ENCODE measurements at places on chromosomes 4 and X. TPM values are rescaled to one million over a fixed set of nuclear protein-coding genes. Genes with fewer than 3 reads are reported as not detected.
A peak's percentile ranks its signal among the peaks of the same experiment; 100 is the strongest.

DNA sequence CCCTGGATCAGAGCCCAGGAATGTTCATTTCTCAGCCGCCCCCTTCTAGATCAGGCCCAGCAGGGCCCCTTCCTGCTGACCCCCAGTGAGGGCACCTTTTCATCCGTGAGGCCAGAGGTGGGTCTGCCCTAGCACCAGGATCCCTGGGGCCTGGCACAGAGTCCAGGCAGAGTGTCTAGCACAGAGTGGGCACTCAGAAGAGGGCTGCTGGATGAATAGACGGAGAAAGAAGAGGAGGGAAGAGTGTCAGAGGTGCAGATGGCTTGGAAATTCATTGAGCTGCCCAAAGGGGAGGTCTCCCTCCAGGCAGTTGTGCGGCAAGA is 106.5 kb downstream of the CPZ start:
- no peak for DNase-seq

DNA sequence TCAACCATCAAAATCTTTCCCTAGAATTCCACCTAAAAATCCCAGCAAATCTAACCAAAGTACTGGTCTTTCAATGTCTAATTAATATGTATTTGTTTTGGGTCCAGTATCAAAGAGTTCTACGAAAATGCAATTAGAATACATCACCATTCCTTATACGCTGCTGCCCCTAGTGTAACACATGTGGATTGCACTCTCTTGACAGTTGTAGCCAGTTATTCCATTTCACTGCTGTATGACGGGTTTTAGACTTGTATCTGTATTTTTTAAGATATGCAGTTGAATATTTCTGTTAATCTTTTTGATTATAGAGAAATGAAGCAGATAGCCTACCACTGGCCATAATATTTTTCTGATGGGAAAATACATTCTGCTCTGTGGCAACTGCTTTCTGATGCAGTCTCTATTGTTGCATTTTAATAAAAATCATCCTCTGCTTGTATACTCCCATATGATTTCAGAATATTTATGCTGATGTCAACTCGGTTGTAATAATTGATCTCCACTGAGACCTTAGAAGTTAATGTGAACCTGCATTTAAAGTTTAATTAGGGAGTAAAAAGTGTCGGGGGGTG is 17.1 kb upstream of the PAGE2B start:
- DNase-seq = peak; percentile 7

DNA sequence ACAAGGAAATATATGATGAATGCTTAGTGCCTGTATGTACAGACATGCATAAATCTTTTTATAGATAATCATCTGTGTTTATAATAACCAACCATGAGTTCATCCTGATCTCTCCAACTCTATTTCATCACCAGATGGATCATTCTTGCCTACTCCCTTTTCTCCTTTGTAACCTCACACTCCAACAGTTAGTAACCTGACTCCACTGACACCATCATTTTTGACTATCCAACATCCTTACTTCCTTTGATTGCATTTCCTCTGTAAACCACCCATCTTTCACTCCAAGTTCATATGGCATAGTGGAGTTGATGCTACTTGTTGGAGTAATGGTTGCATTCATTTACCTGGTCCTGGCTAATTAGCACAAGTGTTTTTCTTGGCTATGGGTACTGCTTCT is 170.6 kb downstream of the ZNF330 start:
- no peak for DNase-seq

DNA sequence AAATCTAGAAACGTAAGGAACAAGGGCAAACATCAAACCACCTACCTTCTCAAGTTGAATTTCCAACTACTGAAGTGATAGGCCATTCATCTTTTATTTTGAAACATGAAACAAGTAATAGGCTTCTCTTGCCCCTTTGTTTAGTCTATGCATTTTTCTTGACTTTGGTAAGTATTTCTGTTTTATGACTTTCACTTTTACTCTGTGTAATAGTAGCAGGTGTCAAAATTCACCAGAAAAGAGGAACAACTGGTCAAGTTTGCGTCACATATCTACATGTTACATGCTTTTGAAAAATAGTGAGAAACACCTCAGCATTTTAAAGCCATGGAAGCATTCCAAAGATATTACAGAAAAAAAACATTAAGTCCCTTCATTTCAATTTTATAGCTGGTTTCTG is 157.1 kb upstream of the FTHL17 start:
- no peak for DNase-seq

DNA sequence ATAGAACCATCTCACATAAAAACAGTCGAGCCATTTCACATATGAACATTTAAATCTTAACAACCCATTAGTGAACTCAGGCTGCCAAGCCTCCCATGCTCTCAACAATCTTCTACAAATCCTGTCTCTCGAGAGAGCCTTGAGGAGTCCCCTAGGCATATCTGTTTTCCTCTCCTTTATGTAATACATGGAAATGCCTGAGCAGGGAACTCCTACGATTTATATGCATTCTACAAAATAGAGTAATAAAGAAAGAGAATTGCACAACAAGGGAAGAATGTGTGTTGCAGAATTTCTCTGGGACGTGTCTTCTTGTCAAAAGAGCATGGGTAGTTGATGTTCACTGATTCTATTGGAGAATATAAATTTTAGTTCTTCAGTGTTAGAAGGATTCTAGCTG is 101.8 kb upstream of the VCX2 start:
- no peak for DNase-seq

TIGD4 gene
- 0.15 TPM for polyA plus RNA-seq

DNA sequence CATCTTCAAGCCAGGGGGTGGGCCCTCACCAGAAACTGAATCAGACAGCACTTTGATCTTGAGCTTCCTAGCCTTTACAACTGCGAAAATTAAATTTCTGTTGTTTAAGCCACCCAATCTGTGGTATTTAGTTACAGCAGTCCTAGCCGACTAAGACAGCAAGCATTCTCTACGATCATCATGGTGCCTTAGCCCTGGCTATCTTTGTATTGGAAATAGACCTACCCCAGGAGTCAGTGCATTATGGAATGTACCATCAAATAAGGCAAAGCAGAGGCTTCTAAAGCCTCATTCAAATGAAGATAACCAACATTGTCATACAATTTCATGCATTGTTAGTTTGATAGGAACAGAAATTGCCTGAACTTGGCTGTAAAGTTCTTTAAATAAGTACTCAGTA is 75.0 kb downstream of the PARM1 start:
- DNase-seq = no peak

GRCh38 chr4:26058537-26058936 is 144.5 kb downstream of the SMIM20 start:
- no peak for DNase-seq

GRCh38 chr4:71538528-71538927 is 199.7 kb downstream of the SLC4A4 start:
- no peak for DNase-seq

GRCh38 chrX:84721416-84721815 is 219.2 kb upstream of the HDX start:
- no peak for DNase-seq

HMGN5 gene
- 0.31 TPM for polyA plus RNA-seq

AADAT gene
- polyA plus RNA-seq = 9.1 TPM

GRCh38 chr4:65599340-65599739 is 70.9 kb downstream of the EPHA5 start:
- DNase-seq = no peak

GRCh38 chrX:20378233-20378920 is 111.7 kb upstream of the RPS6KA3 start:
- no peak for DNase-seq

DNA sequence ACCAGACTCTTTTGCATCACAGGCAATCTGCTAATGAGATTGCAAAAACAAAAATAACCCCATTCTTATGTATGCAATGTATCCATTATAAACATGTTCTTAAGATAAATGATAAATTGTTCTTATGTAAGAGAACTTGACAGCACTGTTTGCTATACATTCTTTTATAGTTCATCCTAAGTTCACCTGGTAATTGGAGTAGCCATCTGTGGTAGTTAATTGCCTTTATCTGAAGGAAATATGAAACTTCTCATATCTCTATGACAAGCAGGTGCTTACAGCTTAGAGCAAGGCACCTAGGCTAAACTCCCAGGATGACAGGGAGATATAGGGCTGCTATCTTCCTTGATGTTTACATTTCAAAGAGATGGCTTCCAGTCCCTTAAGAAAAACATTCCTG is 21.3 kb upstream of the CLCN5 start:
- no peak for DNase-seq

CFAP47 gene
- polyA plus RNA-seq = not detected

- no peak for DNase-seq
Observed at GRCh38 chrX:39676434-39676833, 421.3 kb downstream of the BCOR start.

DNA sequence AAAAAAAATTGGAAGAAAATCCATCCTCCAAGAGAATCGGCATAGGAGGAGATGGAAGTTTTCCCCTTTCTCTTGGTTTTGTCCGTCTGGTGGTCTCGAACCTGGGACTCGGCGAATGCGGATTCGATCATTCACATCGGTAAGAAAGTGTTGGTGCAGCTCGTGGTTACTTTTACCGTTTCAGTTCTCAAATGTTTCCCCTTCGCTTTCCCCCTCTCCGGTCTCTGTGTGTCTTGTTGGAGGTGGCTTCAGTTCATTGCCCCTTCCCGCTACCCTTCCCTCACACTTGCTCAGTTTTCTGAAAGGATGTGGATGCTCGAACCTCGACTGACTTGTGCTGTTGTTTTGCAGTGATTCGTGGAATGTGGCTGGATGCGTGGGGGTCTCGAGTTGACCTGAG is 840 bp downstream of the GRID2 start:
- no peak for DNase-seq

TBX22 gene
- polyA plus RNA-seq = not detected

DNA sequence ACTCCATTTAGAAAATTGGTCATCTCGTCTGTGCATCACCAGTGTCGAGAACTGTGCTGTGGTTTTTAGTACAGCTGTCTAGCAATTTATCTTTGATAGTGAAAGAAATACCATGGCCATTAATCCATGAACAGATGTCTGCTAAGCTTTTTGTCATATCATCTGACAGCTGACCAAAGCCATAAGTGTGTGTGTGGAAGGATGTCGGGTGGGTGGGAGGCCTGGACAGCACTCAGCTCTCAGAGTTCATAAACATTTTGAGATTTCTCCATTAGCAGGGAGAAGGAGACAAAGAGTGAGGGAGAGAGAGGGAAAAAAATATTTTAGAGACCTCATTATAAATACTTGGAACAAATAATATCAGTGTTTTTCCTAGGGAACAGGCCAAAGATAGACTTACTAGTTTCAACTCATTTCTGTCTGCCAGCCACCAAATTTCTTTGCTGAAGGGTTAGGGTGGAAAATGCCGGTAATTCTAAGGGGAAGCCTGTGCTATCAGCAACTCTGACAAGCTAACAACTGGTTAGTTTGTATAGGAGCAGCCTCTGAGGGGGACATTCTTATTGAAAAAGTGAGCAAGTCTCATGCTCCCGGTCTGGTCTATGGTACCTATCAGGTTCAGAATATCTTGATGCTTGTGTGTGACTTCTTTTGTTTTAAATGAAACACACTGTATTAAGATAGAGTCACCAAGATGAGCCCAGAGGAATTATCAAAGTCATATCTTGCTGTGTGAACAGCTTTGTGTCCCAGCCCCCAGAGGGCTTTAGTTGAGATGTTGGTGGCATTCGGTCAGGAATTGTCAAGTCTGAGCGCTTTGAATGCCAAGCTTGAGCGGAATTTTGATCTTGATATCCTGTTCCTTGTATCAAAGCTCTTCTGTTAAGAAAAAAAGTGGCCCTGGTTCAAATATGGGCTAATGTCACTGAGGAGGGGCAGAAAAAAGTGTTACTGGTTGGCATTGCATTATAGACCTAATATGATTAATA is 41.9 kb upstream of the PDLIM3 start:
- DNase-seq = no peak

DNA sequence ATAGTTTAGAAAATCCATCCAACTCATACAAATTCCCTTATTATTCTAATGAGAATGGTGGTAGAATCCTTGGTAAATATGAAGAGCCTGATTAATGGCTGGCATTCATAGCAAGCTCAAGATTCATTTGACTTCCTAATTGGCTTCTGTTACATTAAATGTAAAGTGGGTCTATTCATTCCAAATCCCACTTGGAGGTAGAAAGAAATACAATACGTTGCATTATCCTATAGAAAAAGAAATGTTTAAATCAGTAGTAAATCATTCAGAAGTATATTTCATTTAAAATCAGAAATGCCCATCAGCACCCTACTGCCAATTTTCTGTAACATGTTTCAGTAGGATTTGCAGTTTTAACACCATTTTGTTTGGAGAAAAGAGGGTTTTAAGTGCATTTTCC is 6.7 kb downstream of the ADGRG4 start:
- no peak for DNase-seq

GRCh38 chrX:71216485-71216884 is 6.5 kb upstream of the GJB1 start:
- peak; percentile 42 for DNase-seq

DNA sequence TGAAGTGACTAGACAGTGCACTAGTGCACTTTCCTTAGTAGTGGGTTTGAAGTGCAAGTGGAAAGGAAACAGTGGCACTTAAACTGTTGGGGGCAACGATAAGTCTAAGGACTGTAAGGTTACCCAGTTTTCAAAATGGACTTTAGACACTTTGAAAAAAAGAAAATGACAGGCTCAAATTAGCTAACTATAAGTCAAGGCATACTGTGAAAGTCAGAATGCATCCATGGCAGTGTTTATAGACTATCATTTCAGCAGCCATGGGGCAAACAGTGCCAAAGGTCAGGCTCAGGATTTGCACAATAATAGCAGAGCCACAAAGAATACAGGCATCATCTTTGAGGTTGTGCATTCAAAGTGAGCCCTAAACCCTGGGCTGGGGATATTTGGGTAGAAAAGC is 104.4 kb downstream of the CXCL13 start:
- DNase-seq = peak; percentile 39

GRCh38 chrX:24019448-24019847 is 7.5 kb downstream of the KLHL15 start:
- DNase-seq = no peak

DNA sequence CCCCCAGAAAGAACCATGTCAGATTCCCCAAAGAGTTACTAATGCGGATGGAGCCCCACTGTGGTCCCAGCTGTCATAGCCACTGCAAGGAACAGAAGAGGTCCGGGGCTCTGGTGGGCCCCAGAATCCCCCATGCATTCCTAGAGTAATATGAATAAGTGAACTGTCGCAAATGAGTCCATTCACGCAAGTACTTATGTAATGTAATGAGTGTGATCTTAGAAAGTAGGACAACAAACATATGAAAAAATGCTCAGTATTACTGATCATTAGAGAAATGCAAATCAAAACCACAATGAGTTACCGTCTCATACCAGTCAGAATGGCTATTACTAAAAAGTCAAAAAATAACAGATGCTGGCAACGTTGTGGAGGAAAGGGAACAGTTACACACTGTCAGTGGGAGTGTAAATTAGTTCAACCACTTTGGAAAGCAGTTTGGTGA is 141.5 kb upstream of the RBPJ start:
- DNase-seq = no peak

CXCL8 gene
- 1.8 TPM for polyA plus RNA-seq

- DNase-seq = no peak
Observed at GRCh38 chr4:141640696-141641095, 4.3 kb downstream of the IL15 start.

- no peak for DNase-seq
Observed at GRCh38 chrX:39331082-39331704, 529.9 kb downstream of the MID1IP1 start.

GRCh38 chrX:70043685-70044084 is 6.1 kb downstream of the AWAT2 start:
- no peak for DNase-seq

Data from HepG2 (cell line).